ENCODE measurements at places on chromosomes 11 and 22.

- DNase-seq, result no peak
Observed at GRCh38 chr11:119377961-119378667, 3.4 kb downstream of the USP2 start.

- DNase-seq, result no peak
Observed at GRCh38 chr11:121240650-121241303, 51.8 kb upstream of the SC5D start.

DNA sequence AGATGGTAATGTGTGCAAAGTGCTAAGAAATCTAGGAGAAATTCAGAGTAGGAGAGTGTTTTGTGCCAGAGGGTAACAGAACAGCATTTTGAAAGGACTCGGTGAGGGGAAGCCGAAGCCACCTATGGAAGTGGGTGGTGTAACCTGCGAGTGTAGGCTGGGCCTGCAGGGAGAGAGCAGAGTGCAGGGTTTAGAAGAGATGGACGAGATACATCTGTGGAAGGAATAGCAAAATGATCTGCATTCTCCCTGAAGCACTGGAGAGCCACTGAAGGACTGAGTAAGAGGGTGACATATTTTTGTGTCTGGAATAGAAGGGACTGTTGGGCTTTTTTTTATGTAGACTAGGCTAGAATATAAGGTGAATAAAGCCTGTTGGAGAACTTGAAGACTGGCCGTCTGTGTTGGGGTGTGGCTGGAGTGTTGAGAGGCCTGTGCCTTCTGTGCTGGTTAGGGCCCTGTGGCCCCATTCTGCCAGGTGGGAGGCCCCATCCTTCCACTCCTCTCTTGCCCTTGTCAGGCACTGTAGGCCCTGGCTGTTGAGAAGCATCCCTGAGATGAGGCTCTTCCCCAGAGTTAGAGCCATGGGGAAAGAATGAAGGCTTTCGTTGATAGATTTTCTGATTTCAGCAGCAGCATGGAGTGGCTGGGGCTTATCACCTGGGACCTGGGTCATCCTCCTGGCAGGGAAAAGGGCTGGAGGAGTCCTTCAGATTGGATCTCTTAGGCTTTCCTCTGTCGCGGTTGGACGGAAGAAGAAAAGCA, 102.2 kb downstream of the ZBTB16 start:
- DNase-seq, result no peak

- peak; percentile 60 for DNase-seq
Observed at GRCh38 chr11:67572747-67573419, 10.7 kb upstream of the GSTP1 start.

- DNase-seq, result peak; percentile 52
Observed at GRCh38 chr22:30947173-30947815, 21.3 kb downstream of the MORC2 start.

DNA sequence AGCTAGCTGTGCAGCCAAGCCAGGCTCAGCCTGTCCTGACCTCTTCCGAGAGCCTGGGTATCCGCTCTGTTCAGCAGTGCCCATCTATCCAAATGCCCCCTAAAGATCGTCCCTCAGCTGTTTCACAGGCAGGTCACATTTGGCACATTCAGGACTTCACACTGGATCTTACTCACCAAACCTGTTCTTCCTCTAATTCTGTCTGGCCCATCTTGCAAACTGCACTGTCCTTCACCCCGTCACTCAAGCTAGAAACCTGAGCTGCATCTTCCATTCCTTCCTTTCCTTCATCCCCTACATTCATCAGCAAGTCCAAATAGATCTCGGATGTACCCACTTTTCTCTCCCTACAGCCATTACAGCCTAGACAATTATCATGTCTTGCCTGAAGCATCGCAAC, 60.7 kb upstream of the CSNK2A3 start:
- DNase-seq, result no peak

- DNase-seq, result no peak
Observed at GRCh38 chr11:21260101-21260500, 590.7 kb downstream of the NELL1 start.

- no peak for DNase-seq
Observed at GRCh38 chr11:105821372-105821771, 200.7 kb downstream of the MSANTD4 start.

GRCh38 chr22:17158568-17159503, at the start of gene HDHD5:
Gene HDHD5, minus strand, starts transcription at chr22:17159277. Its CDS starts 26 bp downstream, at chr22:17159251.
- peak; percentile 71 for DNase-seq

GRCh38 chr11:93059117-93059957, 89.9 kb downstream of the MTNR1B start:
- no peak for DNase-seq

DNA sequence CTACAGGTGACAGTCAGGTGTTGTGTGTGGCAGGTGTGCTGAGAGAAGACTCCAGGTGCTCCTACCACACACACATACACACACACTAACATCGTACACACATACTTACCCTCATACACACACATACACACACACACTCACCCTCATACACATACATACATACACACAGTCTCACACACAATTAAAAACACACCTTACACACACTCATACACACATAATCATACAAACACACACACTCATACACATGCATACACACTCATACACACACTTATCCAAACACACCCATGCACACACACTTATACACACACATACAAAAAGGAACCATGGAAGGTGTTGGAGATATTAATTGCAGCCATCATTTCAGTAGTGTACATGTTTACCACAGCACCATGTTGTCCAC, 4.6 kb downstream of the KRTAP5-3 start:
- DNase-seq, result no peak

DNA sequence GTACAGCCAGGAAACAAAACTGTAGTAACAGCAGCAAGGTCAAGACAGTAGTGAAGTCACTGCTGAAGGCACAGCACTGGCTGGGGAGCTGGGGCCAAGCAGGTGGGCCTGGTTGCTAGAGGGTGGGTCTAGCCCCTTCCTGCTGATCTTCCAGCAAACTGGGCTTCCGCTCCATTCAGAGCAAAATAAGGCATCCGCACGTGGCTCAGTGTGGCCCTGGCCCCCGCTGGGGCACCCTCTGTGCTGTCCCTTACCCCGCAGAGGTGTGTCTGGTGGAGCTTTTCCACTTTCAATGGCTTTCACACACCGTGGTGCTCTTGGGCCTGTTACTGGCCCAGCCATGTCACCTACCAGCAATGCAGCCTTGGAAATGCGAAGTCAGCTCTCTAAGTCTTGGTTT, 162.4 kb upstream of the B3GAT1 start:
- DNase-seq, result no peak

- DNase-seq, result no peak
Observed at GRCh38 chr11:82229341-82229740, 504.3 kb downstream of the FAM181B start.

DNA sequence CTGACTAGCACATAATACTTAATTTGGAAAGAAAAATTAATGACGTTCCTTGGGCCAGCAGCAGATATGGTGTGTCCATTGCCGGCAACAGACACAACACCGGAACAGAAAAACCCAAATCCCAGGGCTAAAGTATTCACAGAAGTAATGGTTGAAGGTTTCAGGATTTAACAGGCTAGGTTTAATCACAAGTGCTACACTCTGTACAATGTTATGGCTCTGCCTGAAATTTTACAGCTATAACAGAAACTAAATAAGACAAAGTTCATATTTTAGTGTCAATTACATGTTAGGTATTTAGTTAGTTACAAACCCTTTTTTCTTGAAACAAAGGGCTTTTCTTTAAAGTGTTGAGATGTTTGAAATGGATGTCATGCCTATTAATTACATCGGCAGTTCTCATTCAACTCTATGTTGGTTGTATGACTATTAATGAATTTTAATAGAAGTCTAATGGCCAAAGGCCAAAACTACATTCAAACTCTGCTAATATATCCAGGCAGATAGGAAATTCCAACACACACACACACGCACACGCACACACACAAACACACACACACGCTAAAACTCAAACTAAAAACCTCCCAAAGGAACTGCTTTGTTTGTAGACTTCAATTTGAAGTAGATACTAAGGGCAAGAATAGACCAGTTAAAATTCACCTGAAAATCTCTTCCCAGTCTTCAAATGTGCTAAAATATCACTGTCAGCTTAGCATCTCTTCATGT, 27.8 kb upstream of the CLNS1A start:
- DNase-seq, result no peak

GRCh38 chr11:86181379-86181778, 63.2 kb upstream of the EED start:
- DNase-seq, result no peak

- DNase-seq, result no peak
Observed at GRCh38 chr22:24400034-24400725, 27.2 kb upstream of the ADORA2A start.

DNA sequence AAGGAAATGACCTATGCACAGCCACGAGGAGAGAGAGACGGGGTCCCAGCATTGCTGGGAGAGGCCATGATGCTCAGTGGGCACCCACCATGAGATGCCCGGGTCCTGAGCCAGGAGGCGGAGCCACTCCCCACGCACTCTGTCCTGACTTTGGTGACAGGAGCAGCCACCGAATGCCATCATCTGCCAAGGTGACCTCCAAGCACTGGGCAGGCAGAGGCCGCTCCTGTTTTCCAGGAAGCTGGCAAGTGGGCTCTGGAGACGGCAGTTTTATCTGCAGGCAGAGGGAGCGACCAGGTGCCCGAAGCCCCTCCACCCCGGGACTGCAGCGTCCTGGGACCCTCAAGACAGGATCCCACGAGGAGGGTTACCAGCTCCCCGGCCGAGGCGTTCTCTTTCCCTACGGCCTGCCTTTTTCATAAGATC, 453.9 kb downstream of the BRD1 start:
- no peak for DNase-seq

- DNase-seq, result no peak
Observed at GRCh38 chr22:29703569-29704195, 16.1 kb upstream of the CABP7 start.
